ENCODE measurements at places on chromosomes 12 and 14.
A peak's percentile ranks its signal among the peaks of the same experiment; 100 is the strongest.

- DNase-seq = no peak
These were observed 42.1 kb upstream of the KCNH3 start for GRCh38 chr12:49496417-49497360.

DNA sequence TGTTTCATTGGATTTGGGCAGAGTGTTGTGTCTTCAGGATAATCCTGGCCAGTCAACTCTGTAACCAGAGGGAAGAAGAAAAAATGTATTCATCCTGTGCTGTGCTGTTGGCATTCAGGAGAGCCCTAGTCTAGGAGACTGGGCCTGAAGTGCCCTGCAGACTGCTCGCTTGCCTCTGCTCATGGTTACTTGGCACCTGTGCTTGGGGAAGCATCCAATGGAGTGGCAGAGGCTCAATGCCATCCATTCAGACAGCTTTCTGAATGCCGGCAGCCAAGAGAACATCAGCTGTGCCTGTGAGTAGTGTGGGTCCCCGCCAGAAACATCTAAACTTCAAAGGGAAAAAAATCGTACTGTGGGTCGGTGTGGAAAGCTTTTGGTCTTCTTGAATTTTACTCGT is 124.2 kb downstream of the SRGAP1 start:
- no peak for DNase-seq

GRCh38 chr12:79532907-79533288 is 157.9 kb downstream of the PAWR start:
- no peak for DNase-seq

DNA sequence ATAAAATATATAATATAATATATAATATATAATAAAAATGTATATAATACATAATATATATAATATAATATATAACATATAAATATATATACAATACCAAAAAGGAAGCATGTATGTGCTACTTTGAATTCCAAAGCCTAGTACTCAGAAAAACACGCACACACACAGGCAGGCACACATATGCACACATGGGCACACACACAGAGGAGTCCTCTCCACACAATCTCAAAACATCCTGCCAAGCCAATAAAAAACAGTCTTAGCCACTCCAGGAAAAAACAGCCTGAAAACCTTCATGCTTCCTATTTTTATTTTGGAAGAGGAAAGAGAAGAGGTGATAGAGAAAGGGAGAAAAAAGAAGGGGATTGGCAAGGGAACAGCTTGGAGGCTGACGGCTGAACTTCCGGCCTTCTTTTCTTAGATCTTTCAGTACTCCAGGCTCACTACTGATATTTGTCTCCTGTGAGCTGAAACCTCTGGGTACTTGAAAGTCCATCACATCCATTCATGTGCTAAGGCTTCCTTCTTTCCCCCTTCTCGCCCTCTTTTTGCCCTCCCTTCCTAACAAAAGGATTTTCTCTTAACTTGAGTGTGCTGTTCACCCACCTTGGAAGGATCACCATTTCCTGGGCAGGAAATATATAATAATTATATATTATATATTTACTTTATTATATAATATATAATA is 394.2 kb downstream of the NUAK1 start:
- no peak for DNase-seq

DNA sequence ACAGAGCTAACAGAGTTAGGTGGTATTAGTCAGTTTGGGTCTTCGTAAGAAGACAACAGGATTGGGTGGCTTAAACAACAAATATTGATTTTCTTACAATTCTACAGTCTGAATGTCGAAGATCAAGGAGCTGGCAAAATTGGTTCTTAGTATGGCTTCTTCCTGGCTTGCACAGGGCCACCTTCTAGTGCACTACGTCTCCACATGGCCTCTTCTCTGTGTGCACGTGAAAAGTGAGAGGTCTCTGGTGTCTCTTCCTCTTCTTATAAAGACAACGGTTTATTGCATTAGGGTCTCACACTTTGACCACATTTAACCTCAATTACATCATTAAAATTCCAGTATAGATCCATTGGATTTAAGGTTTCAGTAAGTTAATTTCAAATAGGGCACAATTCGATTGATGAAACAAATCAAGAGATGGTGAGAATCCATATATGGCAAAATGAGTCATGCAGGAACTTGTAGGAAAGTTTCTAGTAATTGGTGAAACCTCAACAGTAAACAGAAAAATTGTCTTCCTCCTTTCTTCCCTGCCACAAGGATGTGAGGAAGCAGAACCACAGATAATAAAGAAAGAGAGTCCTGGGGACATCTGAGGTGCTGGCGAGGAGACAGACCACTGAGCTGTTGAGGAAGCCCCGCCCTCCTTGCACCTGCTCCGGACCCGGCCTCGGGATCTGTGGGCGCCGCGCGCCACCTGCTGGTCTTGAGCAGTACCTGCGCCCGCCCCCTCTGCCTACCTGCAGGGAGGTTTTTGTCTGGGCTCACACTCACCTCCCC is 846.7 kb downstream of the TMEM121 start:
- DNase-seq = peak; percentile 59

GRCh38 chr14:61918998-61919397 is 156.8 kb downstream of the SNAPC1 start:
- no peak for DNase-seq

- DNase-seq = no peak
These were observed 14.0 kb downstream of the EMP1 start for GRCh38 chr12:13210236-13211190.

- DNase-seq = no peak
These were observed 38.9 kb upstream of the BDKRB2 start for GRCh38 chr14:96165493-96166436.

DNA sequence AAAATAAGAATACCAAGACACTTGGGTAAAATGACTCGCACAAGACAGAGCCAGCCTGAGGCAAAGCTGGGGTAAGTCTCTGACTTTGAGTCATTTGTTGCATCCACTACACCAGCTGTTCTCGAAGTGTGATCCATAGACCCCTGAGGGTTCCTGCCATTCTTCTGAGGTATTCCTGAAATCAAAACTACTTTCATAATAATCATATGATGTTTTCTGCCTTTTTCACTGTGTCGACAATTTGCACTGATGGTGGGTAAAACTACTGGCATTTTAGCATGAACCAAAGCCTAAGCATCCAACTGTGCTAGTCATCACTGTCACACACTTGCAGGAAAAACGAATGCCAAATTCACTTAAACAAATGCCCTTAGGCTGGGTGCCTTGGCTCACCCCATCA is 135.5 kb upstream of the FUT8 start:
- DNase-seq = no peak

- DNase-seq = no peak
These were observed 147.8 kb upstream of the KRR1 start for GRCh38 chr12:75658901-75659823.
